ENCODE measurements at places on chromosomes 7 and 10.
A peak's percentile ranks its signal among the peaks of the same experiment; 100 is the strongest.

DNA sequence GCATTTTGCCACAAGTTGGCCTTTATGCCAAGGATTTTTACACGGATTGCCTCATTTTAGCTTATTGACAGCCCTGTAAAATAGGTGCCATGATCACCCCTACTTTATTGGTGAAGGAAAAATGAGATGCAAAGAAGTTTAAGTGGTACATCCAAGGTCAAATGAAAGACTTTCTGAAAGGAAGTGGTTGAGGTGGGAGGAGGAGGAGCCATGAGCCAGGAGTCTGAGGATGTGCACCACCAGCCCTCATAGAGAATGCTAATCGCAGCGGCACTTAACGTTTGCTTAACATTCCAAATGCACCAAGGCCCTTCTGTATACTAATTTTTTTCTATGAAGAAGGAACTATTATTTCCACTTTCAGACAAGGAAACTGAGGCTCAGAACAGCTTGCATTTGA is 31.0 kb upstream of the LRRC18 start:
- no peak for DNase-seq

- no peak for DNase-seq
Measured at GRCh38 chr7:120645966-120646365, 212.0 kb downstream of the TSPAN12 start.

DNA sequence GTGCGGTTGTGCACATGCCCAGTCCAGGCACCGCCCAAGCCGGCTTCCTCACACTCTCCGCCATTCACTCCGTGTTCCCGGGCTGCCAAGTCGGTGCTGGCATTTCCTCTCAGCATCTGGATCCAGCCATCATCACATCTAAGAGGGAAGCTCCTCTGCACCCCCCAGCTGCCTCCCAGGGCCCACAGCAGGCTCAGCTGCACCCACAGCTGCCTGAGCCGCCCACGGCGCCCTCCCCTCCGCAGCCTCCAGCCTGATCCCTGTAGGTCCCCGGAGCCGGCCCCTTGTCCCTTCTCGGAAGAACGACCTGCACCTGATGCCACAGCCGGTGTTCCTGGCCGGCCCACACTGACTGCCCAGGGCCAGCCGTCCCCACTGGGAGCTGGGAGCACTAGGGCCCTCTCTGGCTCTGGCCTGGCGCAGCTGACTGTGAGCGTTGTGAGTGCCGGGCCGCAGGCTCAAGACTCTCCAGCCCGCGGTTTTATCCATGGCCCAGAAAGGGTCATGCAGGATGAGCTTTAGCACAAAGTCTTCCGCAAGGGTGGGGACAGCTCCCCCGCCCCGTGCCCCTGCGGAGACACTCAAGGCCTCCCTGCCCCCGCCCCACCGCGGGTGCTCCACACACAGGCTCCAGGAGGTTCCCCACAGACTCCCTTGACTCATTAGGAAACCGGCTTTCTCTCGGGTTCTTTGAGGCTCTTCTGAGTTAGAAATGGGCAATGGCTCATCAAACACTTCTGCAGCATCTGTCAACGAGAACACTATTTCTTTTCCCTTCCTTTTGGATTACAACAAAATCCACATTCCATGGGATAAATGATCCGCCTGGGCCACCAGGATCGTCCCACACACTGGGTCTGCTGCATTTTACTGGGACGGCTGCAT is 31.2 kb downstream of the CFAP46 start:
- DNase-seq: no peak

DNA sequence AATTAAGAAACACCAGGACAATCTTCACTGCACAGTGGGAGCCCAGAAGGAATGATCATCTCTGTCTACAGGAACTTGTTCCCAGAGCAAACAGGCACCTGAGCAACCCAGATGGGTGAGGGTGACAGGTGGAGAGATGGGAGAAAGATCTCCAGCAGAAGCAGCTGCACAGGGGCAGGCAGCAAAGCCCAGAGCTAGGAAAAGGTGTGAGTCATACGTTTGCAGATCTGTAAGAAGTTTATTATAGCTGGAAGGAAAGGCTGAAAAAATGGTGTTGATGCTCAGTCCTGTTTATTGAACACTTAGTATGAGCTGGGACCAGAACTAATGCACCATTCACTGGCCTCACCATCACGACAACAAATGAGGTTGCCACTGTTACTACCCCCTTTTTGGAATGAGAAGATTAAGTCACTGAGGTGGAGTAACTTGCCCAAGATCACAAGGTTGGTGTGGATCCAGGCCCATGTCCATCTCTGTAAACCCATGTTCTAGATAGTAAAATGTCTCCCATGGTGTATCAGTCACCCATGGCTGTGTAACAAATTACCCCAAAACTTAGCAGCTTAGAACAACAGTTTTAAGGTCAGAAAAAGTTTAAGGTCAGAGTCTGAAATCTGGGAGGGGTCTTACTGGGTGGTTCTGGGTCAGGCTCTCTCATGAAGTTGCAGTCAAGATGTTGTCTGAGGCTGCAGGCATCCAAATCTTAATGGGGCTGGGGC is 506.9 kb downstream of the RPS24 start:
- DNase-seq: no peak

DNA sequence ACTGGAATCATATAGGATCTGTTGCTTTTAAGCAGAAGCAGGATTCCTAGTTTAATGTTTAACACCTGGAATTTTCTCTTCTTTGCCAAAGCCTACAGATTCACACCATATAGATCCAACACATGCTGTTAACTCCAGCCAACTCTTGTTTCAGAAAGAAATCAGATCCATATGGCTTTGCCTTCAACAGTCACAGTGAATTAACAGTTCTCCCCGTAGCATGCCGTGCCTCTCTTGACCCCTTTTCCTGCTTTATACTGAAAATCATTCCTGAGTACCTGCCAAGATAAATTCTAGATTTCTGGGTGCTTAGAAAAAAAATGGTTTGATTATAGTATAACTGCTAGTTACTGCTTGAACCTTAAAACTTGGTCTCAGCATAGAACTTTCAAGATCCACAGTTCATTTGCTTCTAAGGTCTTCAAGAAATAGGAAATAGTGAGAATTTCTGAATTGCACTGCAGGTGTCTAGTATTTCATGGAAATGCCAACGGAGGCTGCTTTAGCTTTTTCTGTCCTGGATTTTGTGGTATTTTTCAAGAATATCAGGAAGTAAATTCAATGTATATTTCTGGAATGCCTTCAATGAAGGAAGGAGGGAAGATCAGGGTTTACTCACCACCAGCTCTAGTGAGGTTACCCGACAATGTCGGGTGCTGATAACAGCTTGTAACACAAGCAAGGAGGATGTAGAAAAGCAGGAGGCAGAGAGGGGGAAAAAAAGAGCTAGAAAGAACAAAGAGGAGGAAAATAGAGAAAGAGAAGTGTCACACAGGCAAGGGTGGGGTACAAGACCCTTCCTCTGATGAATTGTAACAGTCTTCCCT is 6.6 kb downstream of the AASS start:
- no peak for DNase-seq

DNA sequence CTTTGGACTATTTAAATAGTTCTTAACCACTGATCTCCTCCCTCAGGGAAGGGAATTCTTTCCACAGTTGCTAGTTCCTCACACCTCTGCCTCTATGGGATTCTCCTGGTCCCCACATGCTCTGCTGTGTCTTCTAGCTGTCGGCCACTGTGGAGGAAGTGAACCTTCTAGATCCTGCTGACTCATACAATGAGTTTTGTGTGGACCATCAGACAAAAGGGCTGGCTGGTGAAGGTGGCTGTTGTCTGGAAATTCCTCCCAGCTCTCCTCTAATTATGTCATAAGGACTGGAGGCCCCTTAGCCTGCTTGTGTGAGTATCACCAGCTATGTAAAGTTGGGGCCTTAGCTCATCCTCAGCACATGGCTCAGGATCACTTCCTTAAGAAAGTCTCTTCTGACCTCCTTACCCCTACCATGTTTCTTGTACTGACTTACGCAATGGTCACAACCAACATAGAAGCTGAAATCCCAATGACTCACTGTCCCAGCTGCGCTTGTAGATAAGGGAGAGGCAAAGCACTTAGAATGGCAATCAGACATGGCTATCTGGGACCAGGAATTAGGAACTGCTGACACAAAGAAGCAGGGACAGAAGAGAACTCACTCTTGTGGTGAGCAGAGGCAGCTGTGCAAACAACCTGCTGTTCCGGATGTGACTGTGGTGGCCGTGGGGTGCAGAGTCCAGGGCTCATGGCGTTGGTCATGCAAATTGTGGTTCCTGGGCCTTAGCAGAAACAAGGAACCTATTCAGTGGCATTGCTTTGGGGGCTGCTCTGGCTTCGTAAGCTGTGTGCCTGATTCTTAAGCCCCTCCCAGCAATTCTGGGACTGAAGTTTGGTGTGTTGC is 2.5 kb upstream of the MACC1 start:
- no peak for DNase-seq

GRCh38 chr10:51960494-51960895 is 261.1 kb upstream of the CSTF2T start:
- DNase-seq: peak; percentile 11

GRCh38 chr10:126408953-126409641 is 20.8 kb upstream of the ADAM12 start:
- DNase-seq: no peak

- DNase-seq: no peak
Measured at GRCh38 chr7:2386964-2387669, 16.3 kb upstream of the CHST12 start.

DNA sequence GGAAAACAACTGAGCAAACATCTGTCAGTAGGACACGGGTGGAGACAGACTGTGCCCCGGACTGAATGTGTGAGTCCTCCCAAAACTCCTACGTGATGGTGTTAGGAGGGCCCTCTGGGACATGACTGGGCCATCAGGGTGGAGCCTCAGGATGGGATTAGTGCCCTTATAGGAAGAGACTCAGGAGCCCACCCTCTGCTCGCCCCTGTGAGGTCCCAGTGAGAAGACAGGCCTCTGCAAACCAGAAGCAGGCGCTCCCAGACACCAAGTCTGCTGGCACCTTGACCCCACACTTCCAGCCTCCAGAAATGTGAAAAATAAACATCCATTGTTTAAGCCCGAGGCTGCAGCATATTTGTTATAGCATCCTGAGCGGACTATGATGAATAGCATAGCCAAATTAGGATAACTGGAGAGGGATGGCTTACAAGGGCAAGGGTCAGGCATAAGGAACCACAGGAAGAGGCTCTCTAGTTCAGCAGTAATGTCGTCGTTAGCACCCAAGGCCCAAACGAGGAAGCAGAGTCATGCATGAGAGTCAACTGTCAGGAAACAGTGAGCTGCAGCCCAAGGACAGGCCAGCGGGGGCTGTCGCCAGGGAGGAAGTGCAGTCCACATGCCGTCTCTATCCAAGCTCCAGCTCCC is 50.6 kb downstream of the PTPRN2 start:
- no peak for DNase-seq

DNA sequence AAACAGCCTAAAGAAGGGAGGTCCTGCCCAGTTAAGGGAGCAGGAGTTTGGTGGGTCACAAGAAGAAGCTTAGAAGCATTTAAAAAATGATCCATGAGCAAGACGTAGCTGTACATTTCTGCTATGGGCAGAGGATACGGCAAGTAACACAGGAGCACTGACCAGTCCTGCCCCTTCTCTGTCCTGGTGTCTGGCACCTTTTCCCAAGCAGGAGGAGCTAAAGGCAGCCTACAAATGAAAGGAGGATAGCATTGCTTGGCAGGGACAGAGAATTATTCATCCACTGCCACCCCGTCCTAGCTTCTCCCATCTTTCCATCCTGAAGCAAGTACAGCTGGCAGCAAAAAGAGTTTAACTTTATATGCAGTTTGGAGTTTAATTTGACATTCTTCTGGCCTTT is 1077.6 kb downstream of the TYW1 start:
- DNase-seq: no peak

GRCh38 chr7:41222746-41223145 is 480.1 kb downstream of the INHBA start:
- DNase-seq: no peak

DNA sequence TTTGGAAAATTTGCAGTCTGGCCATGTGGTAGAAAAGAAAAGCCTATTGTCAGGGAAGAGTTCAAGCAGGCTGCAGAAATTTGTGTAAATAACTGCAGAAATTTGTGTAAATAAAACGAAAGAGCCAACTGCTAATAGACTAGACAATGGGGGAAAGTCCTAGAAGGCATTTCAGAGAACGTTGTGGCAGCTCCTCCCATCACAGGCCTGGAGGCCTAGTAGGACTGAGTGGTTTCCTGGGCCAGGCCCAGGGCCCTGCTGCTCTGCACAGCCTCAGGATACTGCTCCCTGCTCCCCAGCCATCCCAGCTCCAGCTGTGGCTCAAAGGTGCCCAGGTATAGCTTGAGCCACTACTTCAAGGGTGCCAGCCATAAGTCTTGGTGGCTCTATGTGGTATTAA is 50.9 kb downstream of the RSBN1L start:
- DNase-seq: no peak

DNA sequence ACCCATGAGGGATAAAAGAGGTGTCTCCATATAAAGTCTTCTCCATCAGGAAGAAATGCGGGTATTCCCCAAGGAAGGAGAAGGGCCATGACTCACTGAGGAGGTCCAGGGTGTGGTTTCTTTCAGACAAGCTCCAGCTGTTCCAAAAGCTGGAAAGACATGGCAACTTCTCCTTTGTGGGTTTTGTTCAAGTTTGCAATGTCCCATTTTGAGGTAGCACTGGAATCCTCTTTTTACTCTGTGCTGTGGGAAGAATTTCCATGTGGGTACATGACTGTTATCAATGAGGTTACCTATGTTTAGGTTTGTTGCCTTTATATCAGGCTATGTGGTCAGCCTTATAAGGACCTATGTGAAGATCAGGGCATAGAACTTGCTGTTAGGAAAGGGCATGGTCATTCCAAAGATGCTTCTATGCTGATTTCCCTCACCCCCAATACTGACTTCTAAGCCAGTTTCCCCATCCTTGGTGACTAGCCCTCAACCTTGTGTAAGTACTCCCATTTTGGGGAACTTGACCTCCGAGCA is 697.5 kb downstream of the INHBA start:
- no peak for DNase-seq

DNA sequence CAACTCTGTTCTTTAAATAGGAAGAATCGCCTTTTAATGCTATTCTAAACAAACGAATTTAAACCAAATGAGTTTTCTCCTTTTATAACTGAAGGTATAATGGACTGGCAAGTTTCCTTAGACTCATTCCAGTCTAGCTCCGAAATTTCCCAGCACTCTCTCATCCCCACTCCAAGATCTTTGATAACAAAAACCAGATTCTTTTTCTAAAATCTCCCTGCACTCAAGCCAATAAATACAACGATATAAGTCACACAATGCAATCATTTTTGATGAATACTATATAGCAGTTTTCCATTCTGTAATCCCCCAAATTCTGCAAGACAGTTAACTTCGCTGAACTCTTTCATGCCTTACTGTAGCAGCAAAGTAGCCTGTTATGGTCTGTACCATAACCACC is 1.9 kb downstream of the OGA start:
- no peak for DNase-seq

DNA sequence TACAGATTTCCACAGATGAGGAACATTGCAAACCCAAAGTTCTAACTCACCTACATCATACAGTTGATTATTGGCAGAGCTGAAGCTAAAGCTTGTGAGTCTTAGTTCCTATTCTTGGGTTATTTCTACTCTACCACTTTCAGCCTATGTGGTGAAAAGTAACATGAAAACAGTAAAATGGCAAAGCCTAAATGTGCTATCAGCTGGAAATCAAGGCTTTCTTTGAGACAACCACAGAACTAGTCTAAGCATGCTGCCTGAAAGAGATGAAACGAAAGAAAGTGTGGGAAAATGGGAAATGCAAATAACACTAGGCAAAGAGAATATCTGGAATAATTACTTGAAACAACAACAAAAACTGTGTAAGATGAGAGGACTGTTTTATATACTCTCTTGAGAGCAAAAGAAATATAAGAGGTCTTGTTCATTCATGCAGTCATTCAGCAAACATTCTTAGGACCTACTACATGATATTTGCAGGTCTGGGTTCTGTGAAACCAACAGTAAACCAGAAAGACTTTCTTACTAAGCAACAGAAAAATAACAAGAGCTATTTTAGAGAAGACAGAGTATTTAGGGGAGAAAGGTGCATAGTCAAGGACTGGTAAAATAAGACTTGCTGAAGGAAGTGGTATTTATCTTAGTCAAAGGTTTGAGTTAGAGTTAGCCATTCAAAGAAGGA is 437.1 kb downstream of the HTR7 start:
- DNase-seq: no peak
